NCI-H1092 treated with DMSO at 0.1 percent for 48 hours (cell line): ENCODE measurements at places on chromosomes 1 and 21.

GRCh38 chr1:85576266-85576641, 4.3 kb upstream of the CCN1 start:
- no peak for DNase-seq

GRCh38 chr1:110383251-110383990, 7.4 kb downstream of the SLC16A4 start:
- no peak for DNase-seq

DNA sequence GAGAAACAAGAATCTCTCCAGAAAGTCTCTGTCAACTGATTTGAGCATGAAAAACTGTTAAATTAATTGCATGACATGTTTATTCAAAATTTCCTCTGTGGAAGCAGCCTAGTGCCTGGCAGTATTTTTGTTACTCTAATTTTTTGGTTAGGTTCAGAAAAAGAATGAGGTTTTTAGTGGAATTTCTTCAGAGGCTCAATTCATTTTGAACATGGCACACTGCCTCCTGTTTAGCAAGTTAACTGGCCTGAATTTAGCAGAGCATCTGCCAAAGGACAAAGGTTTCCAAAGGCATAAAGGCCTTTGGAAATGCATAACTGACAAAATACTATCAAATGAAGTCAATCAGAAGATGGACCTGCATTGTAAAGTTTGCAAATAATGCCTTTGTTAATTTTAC, 1326.5 kb downstream of the PLA2G4A start:
- no peak for DNase-seq

- DNase-seq, result no peak
These were observed 88.2 kb downstream of the GABPA start for GRCh38 chr21:25822981-25823380.

- no peak for DNase-seq
These were observed 300.6 kb upstream of the PRMT6 start for GRCh38 chr1:106755682-106756406.

DNA sequence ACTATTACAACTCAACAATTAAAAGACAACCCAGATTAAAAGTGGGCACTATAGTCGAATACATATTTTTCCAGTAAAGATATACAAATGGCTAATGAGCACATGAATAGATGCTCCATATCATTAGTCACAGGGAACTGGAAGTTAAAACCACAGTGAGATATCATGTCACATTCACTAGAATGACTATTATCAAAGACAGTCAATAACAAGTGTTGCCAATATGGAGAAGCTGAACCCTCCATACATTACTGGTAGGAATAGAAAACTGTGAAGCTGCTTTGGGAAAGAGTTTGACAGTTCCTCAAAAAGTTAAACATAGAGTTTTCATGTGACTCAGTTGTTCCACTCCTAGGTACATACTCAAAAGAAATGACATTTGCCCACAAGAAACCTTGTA, 30.6 kb upstream of the MRPS6 start:
- DNase-seq, result no peak

GRCh38 chr1:161771161-161771560, 5.0 kb downstream of the ATF6 start:
- DNase-seq, result no peak

GRCh38 chr1:15734901-15735300, 1.2 kb upstream of the SLC25A34 start:
- no peak for DNase-seq

GRCh38 chr1:46158312-46159281, 16.3 kb upstream of the TSPAN1 start:
- no peak for DNase-seq

DNA sequence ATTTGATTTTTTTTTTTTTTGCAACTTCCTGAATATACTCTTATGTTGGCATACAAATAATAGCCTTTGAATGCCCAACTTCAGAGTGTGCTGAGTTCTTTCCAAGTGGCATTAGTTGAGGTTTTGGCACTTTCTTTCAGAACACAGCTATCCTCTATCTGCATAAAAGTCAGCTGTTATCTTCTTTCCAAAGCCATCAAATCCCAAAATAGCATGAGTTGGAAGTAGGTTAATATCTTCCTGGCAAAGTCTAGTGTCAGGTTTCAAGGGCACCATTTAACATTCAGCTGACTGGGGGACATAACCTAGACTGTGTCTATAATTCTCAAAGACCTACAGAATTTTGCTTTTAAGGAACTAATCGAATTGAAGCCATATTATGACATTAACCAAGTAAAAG, 223.9 kb downstream of the PLPP3 start:
- DNase-seq, result no peak

- no peak for DNase-seq
These were observed 47.3 kb upstream of the COA6 start for GRCh38 chr1:234325878-234326496.

DNA sequence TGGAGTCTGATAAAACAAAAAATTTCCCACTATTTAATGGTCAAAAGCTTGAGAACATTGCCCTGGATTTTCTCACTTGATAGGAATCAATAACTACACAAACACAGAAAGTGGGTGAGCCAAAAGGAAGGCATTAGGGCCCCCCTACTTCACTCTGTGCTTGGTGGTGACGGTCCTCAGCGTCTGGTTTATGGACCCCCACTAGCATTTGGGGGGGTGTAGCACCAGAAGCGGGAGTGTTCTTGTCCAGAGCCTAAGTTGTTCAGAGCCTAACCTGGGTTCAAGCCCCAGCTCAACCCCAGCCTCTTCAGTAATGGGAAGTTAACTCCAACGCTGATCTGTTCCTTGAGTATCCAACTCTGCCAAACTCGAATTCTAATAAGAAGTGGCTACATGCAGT, 33.1 kb downstream of the STPG1 start:
- DNase-seq, result no peak

DNA sequence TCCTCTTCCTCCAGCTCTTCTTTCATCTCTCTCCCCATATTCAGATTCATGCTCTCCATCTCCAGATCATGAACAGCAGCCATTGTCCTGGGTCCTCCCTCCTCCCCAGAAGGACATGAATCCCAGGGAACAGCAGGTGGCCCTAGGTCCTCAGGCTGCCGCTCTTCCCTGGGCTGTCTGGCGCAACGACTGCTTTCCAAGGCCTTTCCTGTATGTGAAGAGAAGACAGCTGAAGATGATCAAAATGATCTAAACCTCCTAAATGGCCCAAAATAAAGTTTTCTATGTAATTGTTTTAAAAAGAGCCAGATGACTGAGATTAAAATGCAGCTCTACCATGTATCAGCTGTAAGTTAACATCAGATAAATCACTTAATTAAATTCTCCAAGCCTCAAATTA, 22.5 kb downstream of the RHBDL2 start:
- no peak for DNase-seq

- no peak for DNase-seq
These were observed 4.6 kb upstream of the C1orf87 start for GRCh38 chr1:60078182-60078581.

DNA sequence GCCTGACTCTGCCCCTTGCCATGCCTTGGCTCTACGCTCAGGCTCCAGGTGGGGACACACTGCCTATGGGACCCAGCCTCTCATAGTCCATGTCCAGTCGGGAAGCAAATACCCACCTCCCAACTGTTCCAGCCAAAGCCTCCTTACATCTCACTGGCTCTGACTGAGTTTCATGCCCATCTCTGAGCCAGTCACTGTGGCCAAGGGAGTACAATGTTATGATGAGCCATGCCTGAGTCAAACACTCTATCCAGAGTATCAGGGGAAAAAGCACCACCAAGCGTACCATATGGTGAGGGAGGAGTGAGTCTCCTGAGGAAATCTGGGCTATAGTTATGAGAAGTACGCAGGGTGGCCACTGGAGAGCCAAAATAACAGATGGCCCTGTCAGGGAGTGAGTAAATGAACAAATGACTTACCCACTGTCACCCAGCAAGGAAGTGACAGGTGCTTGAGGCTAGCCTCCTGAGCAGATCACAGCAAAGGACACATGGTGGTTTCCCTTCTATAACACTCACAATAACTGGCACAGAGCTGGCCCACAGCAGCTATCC, 236.6 kb upstream of the GJB5 start:
- no peak for DNase-seq

DNA sequence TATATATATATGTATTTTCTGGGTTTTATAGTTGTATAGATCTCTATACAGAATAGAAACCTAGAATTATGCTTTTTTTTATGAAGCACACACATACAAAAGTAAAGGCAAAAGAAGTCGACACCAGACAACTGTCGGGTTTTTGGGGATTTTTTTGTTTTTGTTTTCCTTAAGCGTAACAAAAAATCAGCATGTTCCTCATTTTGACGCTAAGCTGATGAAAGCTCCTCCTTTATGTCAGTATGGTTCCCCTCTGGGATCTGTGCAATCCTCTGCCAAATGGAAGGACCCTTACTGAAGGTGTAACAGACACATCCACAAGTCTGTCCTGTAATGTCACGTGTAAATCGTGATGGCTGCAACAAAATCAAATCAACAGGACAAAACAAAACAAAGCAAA, 226.2 kb downstream of the RHOU start:
- no peak for DNase-seq

DNA sequence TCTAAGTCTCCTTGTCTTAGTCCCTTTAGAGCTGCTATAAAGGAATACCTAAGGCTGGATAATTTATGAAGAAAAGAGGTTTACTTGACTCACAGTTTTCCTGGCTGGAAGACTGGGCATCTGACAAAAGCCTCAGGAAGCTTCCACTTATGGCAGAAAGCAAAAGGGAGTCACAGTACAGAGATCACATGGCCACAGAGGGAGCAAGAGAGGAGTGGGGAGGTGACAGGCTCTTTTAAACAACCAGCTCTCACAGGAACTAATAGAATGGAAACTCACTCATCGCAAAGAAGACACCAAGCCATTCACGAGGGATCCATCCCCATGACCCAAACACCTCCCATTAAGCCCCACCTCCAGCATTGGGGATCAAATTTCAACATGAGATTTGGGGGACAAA, 68.8 kb downstream of the DDAH1 start:
- DNase-seq, result no peak

- DNase-seq, result no peak
These were observed 12.0 kb downstream of the ERVH48-1 start for GRCh38 chr21:42913476-42913875.

DNA sequence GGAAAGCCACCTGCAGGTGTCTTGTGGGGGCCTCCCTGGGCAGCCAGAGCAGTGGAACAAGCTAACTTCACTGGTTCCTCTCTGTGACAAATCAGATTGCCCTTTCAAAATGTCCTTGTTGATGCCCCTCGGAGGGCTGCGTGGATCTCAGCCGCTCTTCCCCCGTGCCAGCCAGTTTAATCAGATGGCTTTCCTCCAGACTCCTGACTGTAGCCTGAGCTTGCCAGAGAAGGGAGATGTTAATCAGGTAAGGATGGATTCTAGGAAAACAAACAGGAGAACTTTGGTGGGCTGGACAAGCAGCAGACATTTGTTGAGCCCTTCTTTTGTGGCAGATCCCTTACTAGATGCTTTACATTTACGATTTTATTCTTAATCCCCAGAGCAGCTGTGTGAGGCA, 88.2 kb downstream of the DMRTA2 start:
- DNase-seq, result peak; percentile 29

- DNase-seq, result no peak
These were observed 75.1 kb downstream of the ARHGEF10L start for GRCh38 chr1:17614586-17614985.

DNA sequence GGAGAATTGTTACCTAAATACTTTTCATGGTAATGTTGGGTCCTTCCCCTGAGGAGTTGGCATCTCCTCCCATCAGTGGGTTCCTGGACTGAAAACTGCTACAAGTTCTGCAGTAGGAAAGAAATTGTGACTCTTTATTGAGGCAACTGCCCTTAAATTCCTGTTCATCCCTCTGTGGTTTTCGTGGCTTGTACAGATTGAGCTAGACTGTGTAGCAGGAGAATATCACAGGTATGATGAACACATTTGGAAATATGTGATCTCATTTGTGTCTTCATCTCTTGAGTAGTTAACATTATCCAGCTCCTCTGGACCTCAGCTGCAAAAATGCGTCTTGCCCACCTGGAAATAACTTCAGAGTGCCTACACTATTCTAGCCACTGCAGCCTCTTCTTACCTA, 390.6 kb downstream of the PTPRC start:
- no peak for DNase-seq

GRCh38 chr1:56424744-56425493, 154.4 kb downstream of the PLPP3 start:
- DNase-seq, result no peak

- no peak for DNase-seq
These were observed 162.7 kb downstream of the ZNF648 start for GRCh38 chr1:181898773-181899172.

GRCh38 chr1:27725374-27726172, at the start of gene FAM76A:
Gene FAM76A (plus strand): TSS chr1:27725961. CDS start chr1:27726081, 120 bp downstream.
- DNase-seq, result peak; percentile 100

DNA sequence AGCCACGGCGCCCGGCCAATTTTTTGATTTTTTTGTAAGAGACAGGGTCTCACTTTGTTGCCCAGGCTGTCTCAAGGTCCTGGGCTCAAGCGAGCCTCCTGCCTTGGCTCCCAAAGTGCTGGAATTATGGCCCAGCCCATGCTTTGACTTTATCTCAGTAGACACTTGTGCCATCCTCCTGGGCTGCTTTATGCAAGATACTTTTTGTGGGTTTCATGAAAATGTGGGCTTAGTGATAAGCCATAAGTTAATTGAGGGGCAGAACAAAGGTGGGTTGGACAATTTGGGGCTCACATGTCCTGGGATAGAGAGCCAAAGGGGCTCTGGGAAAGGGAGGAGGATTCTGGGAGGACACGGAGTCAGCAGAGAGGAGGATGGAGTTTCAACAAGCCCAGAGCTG, 22.0 kb downstream of the ALPL start:
- no peak for DNase-seq

DNA sequence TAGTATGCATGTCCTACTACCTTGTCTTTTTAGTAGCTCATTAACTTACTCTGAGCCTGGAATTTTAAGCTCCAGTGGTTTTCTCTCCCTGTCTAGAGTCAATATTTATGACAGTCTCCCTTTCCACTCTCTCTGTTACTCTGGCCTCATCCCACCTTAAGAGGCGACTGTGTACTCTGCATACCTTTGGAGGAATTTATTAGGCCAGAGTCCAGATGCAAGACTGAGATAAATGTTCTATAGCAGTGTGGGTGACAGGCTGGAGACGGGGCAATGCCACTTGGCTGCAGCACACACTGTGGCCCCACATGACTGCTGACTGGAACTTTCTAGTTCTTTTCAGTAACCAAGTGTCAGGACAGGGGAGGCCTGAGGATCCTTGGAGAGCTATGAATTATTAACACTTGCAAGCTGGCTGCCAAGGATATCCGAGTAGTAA, 4.1 kb upstream of the PDZK1 start:
- DNase-seq, result no peak
